Activated gamma-delta T cell treated with anti-CD3 and anti-CD28 coated beads, Interleukin-2, amount 50 U/mL, for 16 hours (primary cell): ENCODE measurements at places on chromosomes 5 and 9.

- DNase-seq, result no peak
Measured at GRCh38 chr9:121538221-121538620, 38.6 kb upstream of the GGTA1 start.

DNA sequence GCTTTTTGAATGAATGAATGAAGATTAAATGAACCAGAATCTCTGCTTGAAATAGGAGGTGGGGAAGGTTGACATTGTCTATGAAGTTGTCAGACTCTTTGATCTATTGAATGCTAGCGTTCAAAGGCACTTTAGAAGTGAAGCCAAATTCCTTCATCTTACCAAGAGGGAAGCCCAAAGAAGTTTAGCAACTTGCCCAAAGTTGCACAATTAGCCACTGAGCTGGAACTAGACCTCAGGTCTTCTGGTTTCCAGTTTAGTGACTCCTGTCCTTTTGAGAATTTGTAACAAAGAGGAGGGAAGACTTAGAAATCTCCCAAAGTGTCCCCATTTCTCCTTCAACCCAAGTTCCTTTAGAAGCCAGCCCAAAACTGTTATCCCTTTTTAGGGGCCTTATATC is 20.7 kb upstream of the SLC1A3 start:
- no peak for DNase-seq

DNA sequence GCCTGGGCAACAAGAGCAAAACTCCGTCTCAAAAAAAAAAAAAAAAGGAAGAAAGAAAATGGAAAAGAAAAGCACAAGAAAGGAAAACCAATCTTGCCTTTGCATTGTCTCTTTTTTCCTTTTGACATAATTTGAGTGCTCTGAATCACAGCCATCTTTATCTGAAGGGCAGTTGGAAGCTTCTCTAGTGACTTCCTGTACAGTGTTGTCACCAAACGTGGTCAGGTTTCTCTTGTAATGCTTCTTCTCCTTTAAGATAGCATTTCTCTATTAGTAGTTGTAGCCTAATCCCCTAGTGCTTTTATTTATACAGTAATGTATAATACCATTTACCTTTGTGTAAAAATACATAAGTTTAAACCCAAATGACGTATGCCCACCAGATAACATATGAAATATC is 18.1 kb downstream of the PRKACG start:
- DNase-seq, result no peak

GRCh38 chr9:136963341-136963740 is 11.3 kb downstream of the LCN12 start:
- DNase-seq, result no peak

DNA sequence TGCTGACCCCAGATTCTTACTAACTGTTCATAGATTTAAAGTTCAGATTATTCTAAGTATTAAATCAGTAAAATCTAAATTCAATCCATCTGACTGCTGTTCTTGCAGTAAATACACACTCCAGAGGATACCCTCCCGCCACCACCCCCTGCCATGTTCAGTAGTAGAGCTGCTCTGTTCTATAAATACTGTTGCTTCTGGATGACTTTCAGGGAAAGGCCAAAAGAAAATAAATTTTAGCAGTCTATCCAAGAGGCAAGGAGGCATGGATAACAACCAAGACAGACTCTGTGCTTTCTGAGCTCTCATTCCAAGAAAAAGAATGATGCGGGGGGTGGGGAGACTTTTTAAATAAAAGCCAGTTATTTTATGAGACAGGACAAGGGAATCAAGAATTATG is 115.1 kb downstream of the ADAMTS6 start:
- no peak for DNase-seq

- DNase-seq, result no peak
Measured at GRCh38 chr9:34230556-34230955, 51.7 kb downstream of the UBAP1 start.

- DNase-seq, result no peak
Measured at GRCh38 chr9:129209580-129209979, 31.5 kb upstream of the IER5L start.

DNA sequence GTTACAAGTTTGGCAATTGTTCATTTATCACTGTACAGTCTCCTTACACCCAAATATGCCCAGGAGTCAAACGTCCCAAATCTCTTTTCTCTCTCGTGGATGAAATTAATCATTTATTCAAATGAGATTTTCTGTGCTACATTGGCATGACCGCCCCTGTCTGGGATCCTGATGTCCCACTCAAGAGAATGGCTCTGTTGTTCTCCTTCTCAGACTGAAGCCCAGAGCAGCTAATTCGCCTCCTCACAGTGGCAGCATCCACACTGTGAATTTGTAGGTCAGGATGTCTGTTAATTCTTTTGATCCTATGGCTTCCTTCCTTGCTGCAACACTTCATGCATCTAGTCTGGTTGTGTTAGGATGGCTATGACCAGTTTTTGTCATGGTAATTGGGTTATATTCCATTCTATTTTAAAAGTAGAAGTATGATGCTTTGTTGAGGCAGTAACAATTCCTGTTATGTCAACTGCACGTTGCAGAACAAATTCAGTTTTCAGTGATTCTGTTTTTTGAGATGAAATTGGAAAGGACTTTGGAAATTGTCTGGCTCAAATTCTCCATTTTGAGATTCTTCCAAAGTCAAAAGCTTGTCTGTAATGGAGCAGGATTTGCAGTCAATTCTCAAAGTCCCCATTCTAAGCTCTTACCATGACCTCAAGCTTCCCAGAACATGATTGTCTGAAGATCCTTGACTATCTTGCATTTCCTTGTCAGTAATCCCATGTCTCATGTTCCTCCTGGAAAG is 141.5 kb upstream of the GAS1 start:
- no peak for DNase-seq

- DNase-seq, result no peak
Measured at GRCh38 chr9:105039175-105039799, 111.3 kb upstream of the ABCA1 start.

DNA sequence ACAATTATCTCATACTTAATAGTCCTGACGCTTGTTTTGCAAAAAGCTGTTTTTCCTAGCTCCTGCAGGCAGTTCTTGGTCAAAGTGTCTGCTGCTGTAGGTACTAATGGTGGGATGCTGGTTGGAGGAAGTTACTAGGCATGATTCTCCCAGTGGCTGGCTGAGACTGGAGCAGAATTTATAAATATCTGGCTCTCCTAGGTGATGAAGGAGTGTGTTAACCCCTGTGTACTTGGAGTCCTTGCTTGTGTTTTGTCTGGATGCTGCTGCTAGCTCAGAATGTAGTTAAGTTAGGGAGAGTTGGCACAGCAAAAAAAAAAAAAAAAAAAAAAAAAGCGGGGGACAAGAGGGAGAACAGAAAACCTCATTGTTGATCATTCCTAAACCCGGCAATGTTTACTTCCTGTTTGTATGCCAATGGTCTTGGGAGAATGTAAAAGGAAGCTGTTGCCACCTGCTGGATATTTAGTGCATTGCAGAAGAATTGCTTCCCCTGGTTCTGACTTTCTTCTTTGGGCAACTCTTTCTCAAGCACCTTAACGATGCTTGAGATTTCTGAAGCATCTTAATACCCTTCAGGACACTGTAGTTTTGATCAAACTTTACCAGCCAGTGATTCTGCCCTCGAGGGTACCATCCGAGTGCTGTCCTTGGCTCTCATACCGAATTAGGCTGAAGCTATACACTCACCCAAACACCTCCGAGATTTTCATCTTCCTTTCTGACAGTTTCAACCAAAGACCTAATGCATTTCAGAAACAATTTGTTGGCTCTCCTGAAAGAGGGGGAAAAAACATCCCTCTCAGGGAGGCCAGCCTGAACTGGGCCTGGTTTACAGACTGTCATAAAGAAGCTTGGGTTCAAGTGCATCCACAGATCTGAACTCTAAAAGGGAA is 71.7 kb upstream of the WWC1 start:
- peak; percentile 6 for DNase-seq

DNA sequence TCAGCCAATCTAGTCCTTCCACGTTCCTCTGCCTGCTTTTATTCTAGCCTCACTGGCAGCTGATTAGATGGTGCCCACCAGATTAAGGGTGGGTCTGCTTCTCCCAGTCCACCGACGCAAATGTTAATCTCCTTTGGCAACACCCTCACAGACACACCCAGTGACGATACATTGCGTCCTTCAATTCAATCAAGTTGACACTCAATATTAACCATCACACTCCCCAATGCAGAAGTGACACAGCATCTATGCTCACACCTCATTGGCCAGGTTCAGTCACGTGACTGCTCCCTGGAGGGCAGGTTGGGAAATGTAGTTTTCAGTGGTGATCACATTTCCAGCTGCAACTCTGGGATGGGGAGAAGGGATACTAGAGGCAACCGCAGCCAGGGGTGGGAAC is 13.0 kb downstream of the SUSD3 start:
- no peak for DNase-seq

- DNase-seq, result no peak
Measured at GRCh38 chr5:67310169-67310568, 113.6 kb upstream of the CD180 start.

- no peak for DNase-seq
Measured at GRCh38 chr5:130874861-130875417, 290.1 kb downstream of the HINT1 start.

GRCh38 chr5:149658299-149658698 is 71.8 kb upstream of the PPARGC1B start:
- DNase-seq, result no peak

GRCh38 chr5:50766967-50767366 is 100.5 kb downstream of the PARP8 start:
- no peak for DNase-seq

GRCh38 chr9:124190761-124191160 is 67.0 kb upstream of the NEK6 start:
- no peak for DNase-seq

- DNase-seq, result no peak
Measured at GRCh38 chr5:55429613-55430253, 105.0 kb downstream of the PLPP1 start.

GRCh38 chr5:80481019-80481893 is 6.6 kb upstream of the FAM151B start:
- no peak for DNase-seq

DNA sequence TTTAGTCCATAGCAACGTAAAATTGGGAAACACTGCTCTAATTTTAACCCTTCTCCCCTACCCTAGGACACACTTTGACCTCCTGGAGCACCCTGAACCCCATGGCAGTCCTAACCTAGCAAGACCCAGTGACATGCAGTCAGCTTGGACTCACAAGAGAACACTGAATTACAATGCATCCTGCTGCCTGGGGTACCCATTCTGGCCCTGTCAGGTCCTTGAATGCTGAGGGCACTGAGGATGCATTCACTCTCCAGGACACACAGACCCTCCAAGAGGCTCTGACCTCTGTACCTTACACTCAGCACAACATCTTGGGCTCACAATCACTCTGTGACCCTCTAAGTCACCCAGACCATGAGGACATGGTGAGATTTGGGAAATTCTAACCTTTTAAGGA is 1.8 kb upstream of the PROP1 start:
- DNase-seq, result no peak

GRCh38 chr5:16891033-16891432 is 45.1 kb downstream of the MYO10 start:
- DNase-seq, result no peak

DNA sequence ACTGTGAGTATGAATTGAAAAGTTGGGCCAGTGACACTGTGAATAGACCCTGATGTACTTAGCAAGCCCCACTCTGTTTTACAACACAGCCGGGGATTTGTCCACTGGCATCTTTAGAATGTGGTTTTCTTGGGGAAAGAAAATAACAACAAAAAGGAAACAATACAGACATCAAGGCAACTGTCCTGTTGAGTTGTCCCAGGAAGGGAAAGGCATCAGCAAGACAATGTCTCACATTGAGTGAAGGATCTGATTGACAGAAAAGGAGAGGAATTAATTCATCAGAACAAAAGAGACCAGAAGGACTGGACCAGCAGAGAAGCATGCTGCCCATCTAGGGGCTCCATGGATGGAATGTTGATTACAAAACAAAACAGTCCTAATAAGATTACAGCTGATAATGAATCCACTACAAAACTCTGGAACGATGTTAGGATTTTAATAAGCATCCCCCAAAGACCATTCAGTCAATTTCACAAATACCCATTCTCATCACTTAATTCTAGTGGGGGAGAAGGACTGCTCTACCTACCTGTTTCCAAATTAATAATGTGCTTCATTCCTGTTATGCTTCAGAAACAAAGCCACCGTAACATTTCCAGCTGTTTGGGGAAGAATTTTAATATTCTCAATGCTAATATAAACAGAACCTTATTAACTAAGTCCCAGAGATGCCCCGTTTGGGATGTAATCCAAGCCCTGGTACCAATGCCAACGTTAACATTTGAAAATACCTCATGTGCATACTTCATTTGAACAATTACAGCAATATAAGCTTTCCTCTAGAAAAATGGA is 298.0 kb downstream of the SPOCK1 start:
- no peak for DNase-seq

GRCh38 chr5:133266966-133267365 is 215.2 kb downstream of the HSPA4 start:
- DNase-seq, result no peak

GRCh38 chr5:59766427-59767210 is 126.9 kb downstream of the PDE4D start:
- DNase-seq, result no peak

- no peak for DNase-seq
Measured at GRCh38 chr5:14189680-14190079, 46.5 kb downstream of the TRIO start.

DNA sequence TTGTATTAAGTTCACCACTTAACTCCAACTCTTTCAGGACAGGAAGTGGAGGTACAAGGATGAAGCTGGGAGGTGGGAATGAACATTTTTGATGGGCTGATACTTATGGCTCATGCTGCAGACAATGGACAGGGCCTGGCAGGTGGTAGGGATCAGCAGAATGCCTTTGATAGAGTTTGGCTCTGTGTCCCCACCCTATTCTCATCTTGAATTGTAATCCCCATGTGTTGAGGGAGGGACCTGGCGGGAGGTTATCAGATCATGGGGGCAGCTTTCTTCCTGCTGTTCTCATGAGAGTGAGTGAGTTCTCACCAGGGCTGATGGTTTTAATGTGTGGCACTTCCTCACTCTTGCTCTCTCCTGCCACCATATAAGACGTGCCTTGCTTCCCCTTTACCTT is 87.3 kb upstream of the PRLR start:
- DNase-seq, result no peak

- no peak for DNase-seq
Measured at GRCh38 chr9:38682713-38683112, 37.2 kb downstream of the FAM240B start.

- DNase-seq, result no peak
Measured at GRCh38 chr9:135480071-135480939, 723 bp downstream of the PPP1R26 start.

GRCh38 chr9:76810377-76810957 is 46.2 kb downstream of the PCA3 start:
- DNase-seq, result no peak
